ENCODE measurements at places on chromosomes 16 and 17.

DNA sequence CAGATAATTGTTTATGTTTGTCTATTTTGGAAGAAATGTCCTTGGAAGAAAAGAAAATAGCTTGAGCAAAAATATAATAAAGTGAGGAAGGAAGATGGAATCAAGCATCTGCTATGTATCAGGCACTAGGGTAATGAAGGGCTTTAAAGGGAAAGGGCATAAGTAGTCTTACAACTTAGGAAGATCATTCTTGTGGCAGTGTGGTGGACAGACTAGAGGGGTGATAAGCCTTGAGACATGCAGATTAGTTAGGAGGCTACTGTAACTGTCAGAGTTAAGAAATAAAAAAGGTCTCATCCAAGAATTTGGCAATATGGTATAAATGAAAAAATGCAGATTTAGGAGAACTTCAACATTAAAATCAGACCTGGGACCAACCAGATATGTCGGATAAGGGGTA lies 14.9 kb downstream of the FAM222B start:
- DNase-seq, result no peak

GRCh38 chr16:57032931-57033330 lies 43.6 kb downstream of the NLRC5 start:
- DNase-seq, result no peak

DNA sequence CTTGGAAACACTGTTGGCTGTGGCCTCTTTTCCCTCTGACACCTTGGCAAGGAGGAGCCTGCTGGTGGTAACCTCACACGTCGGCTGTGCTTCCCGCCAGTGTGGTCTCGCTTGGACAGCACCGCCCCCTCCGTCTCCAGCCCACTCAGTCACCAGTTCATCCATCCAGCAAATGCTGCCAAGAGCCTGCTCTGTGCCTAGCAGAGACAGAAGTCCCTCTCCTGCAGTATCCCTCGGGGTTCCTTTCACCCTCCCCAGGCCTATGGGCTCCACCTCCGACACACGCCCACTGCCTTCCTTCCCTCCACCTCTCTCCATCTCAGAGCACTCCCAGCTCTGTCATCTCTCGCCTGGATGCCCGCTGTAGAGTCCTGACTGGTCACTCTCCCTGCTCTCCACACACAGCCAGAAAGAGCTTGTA lies 12.3 kb downstream of the CACNG4 start:
- peak; percentile 60 for DNase-seq

GRCh38 chr17:19673623-19674022 lies 25.1 kb downstream of the ALDH3A2 start:
- no peak for DNase-seq

GRCh38 chr16:68994324-68994723 lies 111.1 kb upstream of the HAS3 start:
- DNase-seq, result no peak

DNA sequence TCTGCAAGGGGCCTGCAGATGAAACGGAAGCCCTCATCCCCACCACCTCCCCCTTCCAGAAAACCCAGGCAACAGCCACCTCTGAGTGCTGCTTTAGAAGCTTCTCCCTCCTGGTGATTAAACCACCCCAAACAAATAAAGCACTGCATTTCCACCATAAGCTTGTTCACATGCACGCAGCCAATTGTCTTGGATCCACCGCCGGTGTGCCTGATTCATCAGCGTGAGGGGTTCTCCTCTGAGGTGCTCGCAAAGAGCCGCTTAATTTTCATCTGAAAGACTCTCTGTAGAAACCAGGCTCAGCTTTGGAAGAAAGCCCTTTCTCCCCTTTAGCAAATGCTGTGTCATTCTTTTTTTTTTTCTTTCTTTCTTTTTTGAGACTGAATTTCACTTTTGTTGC lies 155.2 kb upstream of the EEF2KMT start:
- DNase-seq, result no peak

DNA sequence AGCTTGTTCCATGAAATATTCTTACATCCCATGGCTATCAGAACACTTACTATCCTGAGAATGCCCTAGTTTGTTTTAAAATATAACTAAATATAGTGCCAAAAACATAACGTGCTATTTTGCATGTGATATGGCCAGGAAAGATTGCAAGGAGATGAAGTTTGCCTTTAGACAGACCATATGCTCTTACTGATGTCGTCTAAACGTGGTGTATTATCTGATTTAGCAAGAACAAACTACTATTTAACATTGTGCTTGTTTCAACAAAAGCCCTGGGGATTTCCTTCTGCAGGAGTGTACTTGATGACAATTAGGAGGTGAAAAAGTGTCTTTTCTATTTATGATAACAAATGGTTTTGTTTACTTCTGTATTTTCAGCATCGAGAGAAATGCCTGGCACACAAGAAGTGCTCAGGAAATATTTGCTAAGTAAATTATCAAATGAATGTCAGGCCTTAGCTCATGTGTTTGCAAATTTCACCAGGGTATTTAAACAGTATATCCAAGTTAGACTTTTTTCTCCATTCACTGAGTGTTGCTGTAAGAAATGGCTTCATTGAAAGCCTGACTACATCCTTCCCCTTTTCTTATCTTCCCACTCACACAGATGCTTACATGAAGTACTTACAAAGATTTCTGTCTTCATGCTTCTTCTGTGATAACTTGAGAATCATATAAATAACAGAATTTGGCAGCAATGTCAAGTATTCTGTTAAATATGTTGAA lies 1033.6 kb downstream of the CDH8 start:
- no peak for DNase-seq

GRCh38 chr16:19436540-19436939 lies 18.9 kb downstream of the TMC5 start:
- DNase-seq, result no peak

- DNase-seq, result no peak
These were observed 73.1 kb upstream of the TANC2 start for GRCh38 chr17:62892870-62893338.
